ENCODE measurements at places on chromosomes 16 and 17. TPM values are rescaled to one million over a fixed set of nuclear protein-coding genes. Genes with fewer than 3 reads are reported as not detected.

The SNAI3 gene
- not detected for total RNA-seq

The SPEM3 gene
- not detected for total RNA-seq

The CACNG5 gene
- not detected for total RNA-seq

The TAC4 gene
- total RNA-seq = not detected

The CRYM gene
- 2.5 TPM for total RNA-seq

The PROCA1 gene
- total RNA-seq = 1.3 TPM

The JUP gene
- total RNA-seq = 103 TPM

The SHISA9 gene
- total RNA-seq = 0.13 TPM

The CLEC3A gene
- total RNA-seq = not detected

The KIF2B gene
- not detected for total RNA-seq

The KLHL10 gene
- not detected for total RNA-seq

The SNX20 gene
- total RNA-seq = not detected

The PIGW gene
- 23.7 TPM for total RNA-seq

The TBC1D3E gene
- not detected for total RNA-seq

The SLFN12 gene
- total RNA-seq = not detected

The TIMP2 gene
- 242 TPM for total RNA-seq

The ZNF385C gene
- total RNA-seq = 0.32 TPM

The TLCD3B gene
- total RNA-seq = 0.27 TPM

The ZNF48 gene
- 11.8 TPM for total RNA-seq
